MCF 10A (cell line): ENCODE measurements at places on chromosomes 16 and 17. TPM values are rescaled to one million over a fixed set of nuclear protein-coding genes. Genes with fewer than 3 reads are reported as not detected.

GRCh38 chr16:3717235-3718018, at the start of gene TRAP1:
TSS of gene TRAP1 (minus strand) at chr16:3717524. CDS start at chr16:3717508, 16 bp downstream.
- DNase-seq, result peak; percentile 71
- peak within 1 kb of the TSS; percentile 84 for H3K4me3 ChIP-seq
- H3K36me3 ChIP-seq, result peaks cover 16% of the 10 kb centered on the region
- H3K4me1 ChIP-seq, result peaks cover 29% of the 10 kb centered on the region

DNA sequence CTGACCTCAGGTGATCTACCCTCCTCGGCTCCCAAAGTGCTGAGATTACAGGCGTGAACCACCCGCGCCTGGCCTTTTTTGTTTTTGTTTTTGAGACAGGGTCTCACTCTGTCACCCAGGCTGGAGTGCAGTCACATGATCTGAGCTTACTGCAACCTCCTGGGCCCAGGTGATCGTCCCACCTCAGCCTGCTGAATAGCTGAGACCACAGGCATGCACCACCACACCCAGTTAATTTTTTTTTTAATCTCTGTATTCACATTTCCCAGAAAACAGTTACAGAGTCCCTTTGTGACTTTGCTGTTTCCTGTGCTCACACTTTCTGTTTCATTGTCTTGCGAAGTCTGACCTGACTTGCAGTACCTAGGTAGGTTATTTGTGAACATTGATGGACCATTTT, 2.7 kb downstream of the CLUAP1 start:
- no peak overlapping the region for H3K27ac ChIP-seq
- no peak overlapping the region for H3K4me3 ChIP-seq
- peaks cover 45% of the 10 kb centered on the region for H3K36me3 ChIP-seq

GRCh38 chr17:14499976-14500375, 199.1 kb downstream of the HS3ST3B1 start:
- H3K4me1 ChIP-seq, result no peaks in the 10 kb centered on the region
- H3K4me3 ChIP-seq, result no peak overlapping the region
- no peaks in the 10 kb centered on the region for H3K36me3 ChIP-seq
- no peak overlapping the region for H3K27ac ChIP-seq
- no peaks in the 10 kb centered on the region for H3K27me3 ChIP-seq

DNA sequence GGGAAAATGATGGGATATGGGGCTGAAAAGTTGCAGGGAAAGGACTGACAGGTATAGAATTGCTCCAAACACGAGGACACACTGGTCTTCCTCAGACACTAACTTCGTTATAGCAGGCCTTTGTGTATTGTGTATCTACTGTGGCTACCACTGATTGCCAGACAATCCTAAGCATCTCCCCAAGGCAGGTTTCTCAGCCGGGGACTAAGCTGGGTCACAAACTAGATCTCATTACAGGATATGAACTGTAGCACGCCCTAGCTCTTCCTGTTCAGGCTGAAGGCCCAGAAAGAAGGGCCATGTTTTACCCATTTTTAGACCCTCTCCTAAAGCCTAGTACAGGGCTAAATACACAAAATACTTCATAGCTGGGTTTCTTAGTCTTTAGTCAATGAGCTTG, 5.1 kb upstream of the RANGRF start:
- no peak for DNase-seq
- H3K4me1 ChIP-seq, result no peaks in the 10 kb centered on the region
- H3K36me3 ChIP-seq, result no peaks in the 10 kb centered on the region

DNA sequence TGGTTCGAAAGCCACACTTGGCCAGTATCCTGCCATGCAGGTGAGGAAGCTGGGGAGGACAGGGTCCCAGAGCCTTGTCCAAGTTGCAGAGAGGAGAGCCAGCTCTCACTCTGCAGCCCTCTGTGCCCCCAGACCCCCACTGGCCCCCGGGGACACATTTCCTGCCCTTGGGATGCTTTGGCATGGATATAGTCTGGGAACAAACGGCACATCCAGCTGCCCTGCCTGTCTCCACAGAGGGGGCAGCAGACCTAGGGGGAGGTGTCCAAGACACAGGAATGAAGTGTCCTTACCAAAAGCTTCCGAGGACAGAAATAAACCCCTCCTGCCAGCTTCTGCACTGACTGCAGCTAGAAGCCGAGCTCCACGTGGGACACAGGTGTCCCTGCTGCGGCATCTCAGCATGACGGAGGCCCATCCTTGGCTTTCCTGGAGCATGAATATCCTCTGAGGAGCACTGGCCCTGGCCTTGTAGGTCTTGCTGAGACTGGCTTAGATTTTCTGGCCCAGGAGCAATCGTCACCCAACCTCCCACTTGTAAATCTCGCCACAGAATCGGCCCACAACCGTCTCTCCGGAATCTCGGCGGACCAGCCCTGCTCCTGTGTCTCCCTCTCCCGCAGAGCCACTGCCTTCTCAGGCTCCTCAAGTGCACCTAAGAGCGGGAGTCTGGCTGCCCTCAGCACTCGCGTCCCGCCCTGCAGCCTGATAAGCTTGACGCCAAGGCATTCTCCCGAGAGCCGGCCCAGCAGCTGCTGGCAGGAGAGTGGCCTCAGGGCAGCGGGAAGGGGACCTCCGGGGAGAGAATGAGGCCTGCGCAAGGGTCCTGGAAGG, 1.1 kb upstream of the CAPN15 start:
- H3K4me1 ChIP-seq, result peaks cover 8% of the 10 kb centered on the region
- H3K4me3 ChIP-seq, result peak overlapping the region; percentile 85
- peaks cover 25% of the 10 kb centered on the region for H3K36me3 ChIP-seq
- H3K27ac ChIP-seq, result peak overlapping the region; percentile 89
- H3K27me3 ChIP-seq, result no peaks in the 10 kb centered on the region
- DNase-seq, result peak; percentile 36

DNA sequence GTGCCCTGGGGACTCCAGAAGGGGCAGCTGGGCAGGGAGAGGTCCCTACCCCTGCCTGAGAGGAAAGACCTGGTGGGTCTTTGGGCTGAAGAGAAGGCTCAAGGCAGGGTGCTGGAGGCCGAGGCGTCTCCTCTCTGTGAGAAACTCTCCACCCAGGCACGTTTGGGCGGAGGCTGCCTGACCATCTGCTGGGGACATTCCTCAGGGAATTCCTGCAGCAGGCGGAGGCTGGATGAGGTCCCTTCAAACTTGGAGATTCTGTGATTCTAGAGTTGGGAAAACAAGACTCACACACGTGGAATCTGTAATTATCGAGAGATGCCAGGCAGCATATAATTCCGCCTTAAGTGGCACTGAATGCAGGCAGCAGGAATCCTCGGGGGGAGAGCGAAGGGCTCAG, 21.1 kb upstream of the PHF12 start:
- no peaks in the 10 kb centered on the region for H3K4me1 ChIP-seq
- no peak overlapping the region for H3K4me3 ChIP-seq
- H3K27me3 ChIP-seq, result peaks cover 42% of the 10 kb centered on the region
- no peak for DNase-seq

DNA sequence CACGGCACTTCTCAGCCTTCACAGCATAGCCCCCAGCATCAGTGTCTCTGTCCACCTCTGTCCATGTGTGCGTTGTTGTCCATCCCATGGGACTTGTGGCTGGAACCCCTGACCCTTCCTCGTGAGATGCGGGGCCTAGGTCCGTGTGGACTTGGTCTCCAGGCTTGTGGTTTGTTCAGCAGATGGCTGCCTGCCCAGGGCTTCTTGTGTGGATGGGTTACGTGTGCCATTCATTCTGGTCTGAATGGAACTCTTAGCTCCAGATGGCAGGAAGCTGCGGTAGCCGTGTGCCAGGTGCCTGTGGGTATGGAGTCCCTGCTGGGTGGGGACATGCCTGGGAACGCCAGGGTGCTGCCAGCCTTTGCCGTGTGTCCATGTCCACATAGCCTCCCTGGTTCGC, 31.7 kb upstream of the NUDT16L1 start:
- no peak overlapping the region for H3K27ac ChIP-seq
- DNase-seq, result peak; percentile 65
- peaks cover 13% of the 10 kb centered on the region for H3K4me1 ChIP-seq
- H3K4me3 ChIP-seq, result no peak overlapping the region

- no peak for DNase-seq
- H3K27me3 ChIP-seq, result peaks cover 15% of the 10 kb centered on the region
- H3K27ac ChIP-seq, result no peak overlapping the region
- H3K4me3 ChIP-seq, result no peak overlapping the region
- no peaks in the 10 kb centered on the region for H3K4me1 ChIP-seq
Measured at GRCh38 chr17:3271072-3271848, 26.9 kb downstream of the OR3A1 start.

- no peaks in the 10 kb centered on the region for H3K36me3 ChIP-seq
- DNase-seq, result no peak
- no peak overlapping the region for H3K4me3 ChIP-seq
Measured at GRCh38 chr17:337453-337852, 15.2 kb downstream of the RPH3AL start.

GRCh38 chr16:13298666-13299065, 397.3 kb downstream of the SHISA9 start:
- no peak overlapping the region for H3K27ac ChIP-seq
- H3K36me3 ChIP-seq, result no peaks in the 10 kb centered on the region
- H3K4me3 ChIP-seq, result no peak overlapping the region
- H3K4me1 ChIP-seq, result no peaks in the 10 kb centered on the region

GRCh38 chr16:68445458-68445857, 2.9 kb downstream of the SMPD3 start:
- no peak overlapping the region for H3K27ac ChIP-seq
- H3K4me1 ChIP-seq, result no peaks in the 10 kb centered on the region
- H3K27me3 ChIP-seq, result peaks cover 89% of the 10 kb centered on the region
- no peaks in the 10 kb centered on the region for H3K36me3 ChIP-seq
- no peak overlapping the region for H3K4me3 ChIP-seq

DNA sequence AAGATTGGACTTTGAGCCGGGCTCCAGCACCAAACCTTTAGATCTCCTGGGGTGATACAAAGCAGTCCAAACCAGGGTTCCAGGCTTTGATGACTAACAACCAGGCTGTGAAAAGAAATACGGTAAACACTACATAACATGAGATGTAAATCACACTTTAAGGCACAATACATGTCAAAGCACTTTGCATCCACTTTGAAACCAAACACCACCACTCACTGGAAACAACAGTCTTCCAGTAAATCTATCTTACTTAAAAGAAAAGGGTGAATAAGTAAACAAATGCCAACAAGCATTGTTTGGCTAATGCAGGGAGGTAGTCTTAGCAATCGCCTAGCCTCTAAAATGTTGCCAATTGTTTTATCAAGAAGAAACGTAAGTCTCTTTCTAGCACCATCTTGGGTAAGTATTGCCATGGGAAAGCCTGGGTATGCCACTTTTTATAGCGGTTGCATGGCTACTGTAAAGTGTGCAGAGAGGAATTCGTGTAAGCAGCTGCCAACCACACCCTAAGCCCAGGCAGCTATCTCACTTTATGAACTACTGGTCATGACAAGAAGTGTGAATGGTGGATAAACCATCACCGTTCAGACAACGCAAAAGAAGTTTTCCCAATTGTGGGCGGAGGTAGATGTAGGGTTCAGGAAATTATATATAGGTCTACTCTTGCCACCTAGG, 267.4 kb upstream of the PSMD7 start:
- H3K36me3 ChIP-seq, result no peaks in the 10 kb centered on the region
- DNase-seq, result no peak
- H3K27me3 ChIP-seq, result peaks cover 95% of the 10 kb centered on the region
- H3K4me3 ChIP-seq, result no peak overlapping the region
- H3K27ac ChIP-seq, result no peak overlapping the region

GRCh38 chr16:90061437-90061836, 15.7 kb downstream of the PRDM7 start:
- H3K27ac ChIP-seq, result no peak overlapping the region
- H3K4me1 ChIP-seq, result no peaks in the 10 kb centered on the region
- H3K4me3 ChIP-seq, result no peak overlapping the region
- peaks cover 43% of the 10 kb centered on the region for H3K27me3 ChIP-seq

- no peaks in the 10 kb centered on the region for H3K4me1 ChIP-seq
- H3K27me3 ChIP-seq, result no peaks in the 10 kb centered on the region
Measured at GRCh38 chr16:50834701-50835100, 92.8 kb downstream of the CYLD start.

DNA sequence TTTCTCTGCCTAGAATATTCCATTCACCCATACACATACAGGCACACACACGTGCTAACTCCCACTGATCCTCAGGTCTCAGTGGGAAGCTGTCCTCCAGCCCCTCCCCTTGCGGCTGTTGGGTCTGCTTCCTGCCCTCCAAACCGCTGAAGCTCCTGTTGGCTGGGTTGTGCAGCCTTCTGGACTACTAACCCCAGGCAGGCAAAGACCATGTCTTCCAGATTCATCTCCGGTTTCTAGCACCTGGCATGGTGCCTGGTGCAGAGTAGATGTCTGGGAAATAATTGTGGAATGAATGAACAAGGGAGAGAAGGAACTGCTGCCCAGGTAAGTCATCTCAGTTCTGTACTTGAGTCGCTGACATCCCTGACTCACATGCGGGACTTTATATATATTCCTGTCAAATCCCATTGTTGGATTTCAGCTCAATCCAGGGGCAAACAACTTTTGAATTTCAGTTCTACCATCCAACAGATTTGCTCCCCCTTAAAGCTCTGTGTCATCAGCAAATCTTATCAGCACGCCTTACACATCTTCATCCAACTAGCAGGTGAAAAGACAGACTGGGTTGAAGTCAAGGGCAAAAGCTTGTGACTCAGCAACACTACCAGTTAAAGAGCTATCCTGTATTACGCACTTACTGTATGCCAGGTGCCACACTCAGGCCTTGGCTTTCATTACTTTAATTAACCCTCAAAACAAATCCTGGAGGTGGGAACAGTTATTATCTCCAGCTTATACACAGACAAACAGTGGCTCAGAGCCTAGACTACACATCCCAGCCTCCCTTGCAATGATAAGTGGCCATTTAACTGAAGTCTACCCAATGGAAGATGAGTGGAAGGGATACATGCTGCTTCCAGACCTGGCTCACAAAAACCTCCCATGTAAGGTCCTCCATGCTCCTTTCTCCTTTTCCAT, 51.1 kb downstream of the SRCIN1 start:
- peaks cover 37% of the 10 kb centered on the region for H3K4me1 ChIP-seq
- peak; percentile 72 for DNase-seq
- no peaks in the 10 kb centered on the region for H3K27me3 ChIP-seq
- H3K4me3 ChIP-seq, result no peak overlapping the region

- H3K27me3 ChIP-seq, result no peaks in the 10 kb centered on the region
- peaks cover 41% of the 10 kb centered on the region for H3K4me1 ChIP-seq
- no peak overlapping the region for H3K4me3 ChIP-seq
- peaks cover 7% of the 10 kb centered on the region for H3K36me3 ChIP-seq
- peak; percentile 69 for DNase-seq
- no peak overlapping the region for H3K27ac ChIP-seq
Measured at GRCh38 chr17:27578718-27579085, 52.3 kb upstream of the LGALS9 start.

GRCh38 chr16:85500220-85500619, 112.9 kb upstream of the GSE1 start:
- DNase-seq, result no peak
- H3K4me3 ChIP-seq, result no peak overlapping the region
- H3K4me1 ChIP-seq, result no peaks in the 10 kb centered on the region
- H3K27ac ChIP-seq, result no peak overlapping the region
- H3K36me3 ChIP-seq, result no peaks in the 10 kb centered on the region

- no peaks in the 10 kb centered on the region for H3K36me3 ChIP-seq
- no peaks in the 10 kb centered on the region for H3K4me1 ChIP-seq
- no peak overlapping the region for H3K27ac ChIP-seq
Measured at GRCh38 chr17:14289162-14289561, 11.7 kb upstream of the HS3ST3B1 start.

The IGSF6 gene
- total RNA-seq, result not detected in 2 replicates

The ITGAX gene
- total RNA-seq, result 0.14 and 1.2 TPM in 2 replicates

The SULT1A4 gene
- total RNA-seq, result 1.2 and 5.5 TPM in 2 replicates

The KRTAP4-16 gene
- not detected in 2 replicates for total RNA-seq

The AOC2 gene
- 2.6 and 2.9 TPM in 2 replicates for total RNA-seq

The TK1 gene
- total RNA-seq, result 8.5 and 21.4 TPM in 2 replicates

The WNT3 gene
- total RNA-seq, result 2.4 and 2.9 TPM in 2 replicates

The SMIM36 gene
- total RNA-seq, result not detected in 2 replicates
